ENCODE measurements at places on chromosomes 5 and 9.

DNA sequence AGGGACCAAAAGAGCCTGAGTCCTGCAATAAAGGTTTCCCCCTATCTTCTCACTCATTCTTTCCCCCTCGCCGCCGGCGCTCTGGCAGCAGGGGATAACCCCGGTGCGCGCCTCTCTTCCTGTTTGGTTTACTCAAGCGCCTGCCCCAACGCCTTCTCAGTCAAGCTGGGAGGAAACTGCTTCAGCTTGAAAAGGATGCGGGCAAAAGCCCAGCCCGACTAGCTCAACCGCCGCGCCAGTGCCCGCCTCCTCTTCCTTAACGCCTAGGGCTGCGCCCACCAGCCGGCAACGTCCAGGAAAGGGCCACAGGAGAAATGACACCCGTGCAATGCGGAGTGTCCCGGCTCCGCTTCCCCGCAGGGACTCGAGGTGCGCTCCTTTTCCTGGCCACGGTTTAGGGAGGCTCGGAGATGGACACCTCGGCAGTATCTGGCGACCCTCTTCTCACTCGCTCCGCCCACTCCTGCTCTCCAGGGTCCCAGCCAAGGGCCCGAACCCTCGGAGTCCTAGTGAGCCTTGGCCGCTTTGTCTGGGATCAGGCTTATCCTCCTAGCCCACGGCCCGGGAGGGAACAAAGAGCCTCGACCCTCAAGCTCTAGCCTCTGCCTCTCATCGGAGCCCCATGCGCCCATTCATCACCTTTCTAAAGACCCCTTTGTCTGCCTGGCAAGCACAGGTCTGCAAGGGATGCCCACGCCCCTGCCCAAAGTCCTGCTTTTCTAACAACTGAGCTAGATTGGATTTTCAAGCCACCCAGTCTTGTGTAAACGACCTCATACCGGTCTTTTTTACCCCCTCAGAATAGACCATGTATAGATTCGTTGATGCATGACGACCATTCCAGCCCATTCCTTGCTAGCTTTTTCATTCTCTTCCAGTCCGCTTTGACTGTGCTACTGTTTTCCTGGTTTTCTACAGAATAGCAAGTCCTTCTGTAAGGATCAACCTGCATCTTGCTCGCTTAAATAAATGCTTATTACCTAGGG lies 2.0 kb downstream of the ST8SIA4 start:
- peak; percentile 66 for DNase-seq

DNA sequence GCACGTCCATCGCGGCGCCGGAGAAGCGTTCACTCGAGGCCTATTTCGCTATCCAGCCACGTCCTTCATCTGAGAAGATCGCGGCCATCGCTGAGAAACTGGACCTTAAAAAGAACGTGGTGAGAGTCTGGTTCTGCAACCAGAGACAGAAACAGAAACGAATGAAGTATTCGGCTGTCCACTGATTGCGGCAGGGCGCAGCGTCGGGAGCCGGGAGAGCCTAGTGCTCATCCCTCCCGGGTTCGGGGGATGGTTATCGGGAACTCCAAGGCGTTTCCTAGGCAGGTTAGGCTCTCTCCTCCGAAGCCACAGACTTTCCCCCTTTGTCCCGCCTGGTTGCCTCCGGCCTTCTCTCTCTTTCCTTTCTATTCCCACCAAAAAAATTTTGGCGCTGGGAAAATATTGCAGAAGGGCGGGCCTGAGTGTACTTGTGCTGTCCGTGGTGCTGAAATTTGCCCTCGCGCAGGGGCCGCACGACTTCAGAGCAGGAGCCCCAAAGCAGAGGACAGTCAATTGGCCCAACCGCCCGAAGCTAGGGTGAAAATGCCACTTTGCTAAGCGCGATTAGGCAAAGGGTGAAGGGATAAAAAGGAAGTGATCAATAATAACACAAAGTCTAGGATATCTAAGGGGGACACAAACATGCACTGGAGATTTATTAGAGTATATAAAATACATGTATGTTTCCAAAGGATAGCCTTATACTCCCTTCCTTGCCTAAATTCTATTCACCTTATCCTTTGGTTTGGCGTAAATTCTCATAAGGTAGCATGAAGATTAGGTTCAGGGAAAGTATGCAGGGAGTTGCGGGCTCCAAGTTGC lies 1.8 kb downstream of the POU4F3 start:
- peak; percentile 62 for DNase-seq

DNA sequence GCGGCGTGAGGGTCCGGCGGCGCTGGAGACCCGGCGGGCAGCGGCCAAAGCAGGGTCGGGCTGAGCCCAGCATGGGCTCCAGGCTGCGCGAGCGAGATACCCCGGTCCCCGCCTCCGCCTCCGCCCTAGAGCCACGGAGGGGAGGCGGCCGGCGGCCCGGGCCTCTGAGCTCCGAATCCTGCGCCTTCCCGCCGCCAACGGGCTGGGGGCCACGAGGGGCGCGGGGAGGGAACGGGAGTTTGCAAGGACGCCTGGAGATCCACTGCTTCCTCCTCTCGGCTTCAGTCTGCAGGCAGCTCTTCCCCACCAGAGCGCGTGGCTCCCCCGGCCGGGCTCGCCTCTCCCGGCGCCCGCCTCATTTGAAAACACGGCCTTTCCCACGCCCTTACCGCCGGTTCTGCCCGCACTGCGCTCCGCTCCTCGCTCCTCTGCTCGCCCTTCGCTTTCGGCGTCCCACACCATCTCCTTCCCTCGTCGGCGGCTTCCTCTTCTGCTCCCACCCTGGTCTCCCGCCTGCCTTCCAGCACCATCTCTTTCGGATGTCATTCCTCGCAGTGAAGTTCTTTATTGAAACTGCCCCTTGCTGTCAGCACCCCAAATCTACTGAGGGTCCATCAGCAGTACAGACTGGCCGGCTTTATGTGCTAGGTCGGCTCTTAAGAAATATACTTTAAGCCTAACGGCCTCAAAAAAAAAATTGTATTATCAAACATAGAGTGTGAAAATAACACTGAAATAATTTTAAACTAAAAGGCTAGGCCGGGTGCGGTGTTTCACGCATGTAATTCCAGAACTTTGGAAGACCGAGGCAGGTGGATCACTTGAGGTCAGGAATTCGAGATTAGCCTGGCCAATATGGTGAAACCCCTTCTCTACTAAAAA lies 105.0 kb upstream of the FAM120A start:
- DNase-seq, result no peak

GRCh38 chr9:69997524-69997923 lies 46.1 kb upstream of the MAMDC2 start:
- no peak for DNase-seq

GRCh38 chr9:68522131-68522530 lies 18.6 kb downstream of the TMEM252 start:
- DNase-seq, result peak; percentile 13

DNA sequence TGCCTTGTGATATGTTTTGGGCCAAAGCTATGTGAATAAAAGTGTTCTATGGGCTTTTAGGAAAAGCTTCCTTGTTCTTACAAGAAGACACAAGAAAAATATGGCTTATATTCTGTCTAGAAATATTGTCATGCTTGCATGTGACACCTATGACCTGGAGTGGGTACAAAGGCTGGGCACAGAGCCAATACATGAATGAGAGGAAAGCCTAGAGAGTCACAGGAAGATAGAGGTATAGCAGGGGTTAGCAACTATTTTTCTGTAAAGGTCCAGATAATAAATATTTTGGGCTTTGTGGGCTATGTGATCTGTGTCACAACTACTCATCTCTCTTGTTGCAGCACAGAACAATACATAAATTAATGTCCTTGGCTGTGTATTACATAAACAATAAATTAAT lies 196.6 kb upstream of the CD180 start:
- DNase-seq, result no peak

DNA sequence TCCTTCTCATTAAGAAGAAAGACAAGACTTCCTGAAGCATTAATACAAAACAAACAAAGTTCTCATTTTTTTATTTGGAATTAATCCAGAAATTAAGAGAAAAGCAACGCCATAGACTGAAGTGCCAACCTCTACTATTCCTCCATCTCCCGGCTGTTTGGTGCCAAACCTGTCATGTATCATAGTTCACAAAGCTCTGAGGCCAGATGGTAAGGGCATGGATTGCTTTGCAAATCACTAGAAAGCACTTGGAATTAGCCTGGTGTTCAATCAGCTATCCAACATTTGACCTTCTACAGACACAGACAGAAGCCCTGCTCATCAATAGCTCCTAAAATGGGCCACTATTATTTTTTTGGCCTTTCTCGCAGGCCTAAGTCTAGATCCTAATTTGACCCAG lies 33.8 kb downstream of the HTR1A start:
- DNase-seq, result no peak

GRCh38 chr9:11192993-11193392 lies 580.2 kb upstream of the PTPRD start:
- DNase-seq, result no peak

GRCh38 chr9:86369810-86370209 lies 15.6 kb upstream of the TUT7 start:
- DNase-seq, result no peak

- DNase-seq, result no peak
These were observed 76.0 kb downstream of the ARL15 start for GRCh38 chr5:54234304-54234933.

- no peak for DNase-seq
These were observed 36.8 kb downstream of the ERGIC1 start for GRCh38 chr5:172870715-172871461.

DNA sequence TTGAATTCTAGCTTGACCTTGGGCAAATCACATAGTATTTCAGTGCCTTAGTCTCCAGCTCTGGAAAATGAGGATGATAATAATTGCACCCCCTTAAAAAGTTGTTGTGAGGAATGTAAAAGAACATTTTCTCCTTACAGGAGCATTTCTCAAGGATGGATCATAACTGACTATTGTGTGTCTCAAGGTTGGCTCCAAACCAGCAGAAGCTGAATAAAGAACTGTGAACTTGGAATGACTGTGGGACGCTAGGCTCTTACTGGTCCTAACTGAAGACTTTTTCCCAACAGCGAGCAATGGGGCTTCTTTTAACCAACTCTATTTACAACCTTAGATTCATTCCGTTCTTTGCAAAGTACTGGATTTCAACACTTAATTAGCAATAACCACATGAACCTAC lies 26.2 kb upstream of the GLRX start:
- no peak for DNase-seq

DNA sequence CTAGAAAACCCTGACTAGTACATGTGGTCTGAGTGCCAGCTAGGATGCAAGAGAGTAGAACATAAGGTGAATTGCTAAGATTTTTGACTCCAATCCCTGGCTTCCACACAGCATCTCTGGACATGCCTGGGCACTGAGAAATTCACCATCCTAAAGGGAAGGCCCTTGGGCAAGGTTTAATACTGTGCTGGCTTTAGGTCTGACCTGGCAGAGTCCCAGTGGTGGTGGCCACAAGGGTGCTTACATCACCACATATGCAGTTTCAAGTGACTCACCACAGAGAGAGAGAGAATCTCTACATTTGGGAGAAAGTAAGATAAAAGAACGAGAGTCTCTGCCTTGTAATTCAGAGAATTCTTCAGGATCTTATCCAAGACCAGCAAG lies 661.6 kb upstream of the C9orf72 start:
- DNase-seq, result no peak

- DNase-seq, result peak; percentile 44
These were observed 586 bp downstream of the HMGXB3 start for GRCh38 chr5:150000990-150001659.

- DNase-seq, result no peak
These were observed 113.7 kb upstream of the EPB41L4A start for GRCh38 chr5:112532654-112533360.

- no peak for DNase-seq
These were observed 43.4 kb upstream of the IL17B start for GRCh38 chr5:149422366-149423048.

GRCh38 chr5:72205431-72206009 lies 98.2 kb downstream of the MAP1B start:
- no peak for DNase-seq

- no peak for DNase-seq
These were observed 249.7 kb upstream of the DAB2 start for GRCh38 chr5:39674209-39675082.

DNA sequence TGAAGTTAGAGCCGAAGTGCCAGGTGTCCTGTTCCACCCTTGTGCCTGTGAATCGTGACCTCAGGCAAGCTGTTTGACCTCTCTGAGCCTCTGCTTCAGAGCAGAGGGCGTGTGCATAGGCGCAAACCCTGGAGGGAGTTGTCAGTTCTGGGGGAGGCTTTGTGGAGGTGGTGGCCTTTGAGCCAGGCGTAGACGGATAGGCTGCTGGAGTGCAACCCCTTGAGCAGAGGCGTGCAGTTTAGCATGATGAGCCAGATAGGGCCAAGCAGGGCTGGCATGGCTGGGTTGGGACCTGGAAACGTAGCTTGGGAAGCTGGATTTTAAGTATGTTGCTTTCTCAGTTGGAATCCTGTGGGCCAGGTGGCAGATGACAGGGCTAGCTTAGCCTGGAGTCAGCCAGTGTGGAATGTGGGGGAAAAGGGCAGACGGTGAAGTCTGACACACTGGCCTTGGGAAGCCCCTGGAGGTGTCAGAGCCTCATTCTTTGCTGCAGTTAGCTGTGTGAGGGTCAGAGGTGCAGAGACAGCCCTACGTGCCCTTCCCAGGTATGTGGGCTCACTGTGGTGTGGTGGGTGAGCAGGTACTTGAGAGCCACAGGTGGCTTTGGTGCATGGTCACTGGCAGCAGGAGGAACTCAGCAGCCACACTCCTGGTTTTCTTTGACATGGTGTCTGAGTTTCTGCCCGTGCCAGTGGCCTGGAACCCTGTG lies 93.4 kb downstream of the DAB2IP start:
- DNase-seq, result no peak

DNA sequence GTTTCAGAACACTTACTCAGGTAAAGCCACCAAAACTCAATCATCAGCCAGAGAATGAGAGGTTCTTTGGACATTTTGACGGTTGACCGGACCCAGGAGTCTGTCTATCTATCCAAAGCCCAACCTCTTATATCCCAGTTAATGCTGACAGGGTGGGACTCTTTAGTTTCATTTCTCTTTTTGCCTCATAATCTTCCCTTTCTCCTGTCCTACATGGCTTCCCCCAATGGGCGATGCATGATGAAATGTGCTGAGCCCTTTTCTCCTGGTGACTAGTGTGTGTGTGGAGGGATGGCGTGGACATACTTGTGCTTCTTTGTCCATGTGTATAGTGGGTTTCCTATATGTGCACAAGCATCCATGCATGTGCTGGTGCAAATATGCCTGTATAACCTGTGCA lies at the start of gene TIMD4:
Gene TIMD4 (minus strand): TSS at position 102 of the 400 bp plus-strand sequence. CDS start 28 bp downstream, at position 74.
- peak; percentile 6 for DNase-seq

DNA sequence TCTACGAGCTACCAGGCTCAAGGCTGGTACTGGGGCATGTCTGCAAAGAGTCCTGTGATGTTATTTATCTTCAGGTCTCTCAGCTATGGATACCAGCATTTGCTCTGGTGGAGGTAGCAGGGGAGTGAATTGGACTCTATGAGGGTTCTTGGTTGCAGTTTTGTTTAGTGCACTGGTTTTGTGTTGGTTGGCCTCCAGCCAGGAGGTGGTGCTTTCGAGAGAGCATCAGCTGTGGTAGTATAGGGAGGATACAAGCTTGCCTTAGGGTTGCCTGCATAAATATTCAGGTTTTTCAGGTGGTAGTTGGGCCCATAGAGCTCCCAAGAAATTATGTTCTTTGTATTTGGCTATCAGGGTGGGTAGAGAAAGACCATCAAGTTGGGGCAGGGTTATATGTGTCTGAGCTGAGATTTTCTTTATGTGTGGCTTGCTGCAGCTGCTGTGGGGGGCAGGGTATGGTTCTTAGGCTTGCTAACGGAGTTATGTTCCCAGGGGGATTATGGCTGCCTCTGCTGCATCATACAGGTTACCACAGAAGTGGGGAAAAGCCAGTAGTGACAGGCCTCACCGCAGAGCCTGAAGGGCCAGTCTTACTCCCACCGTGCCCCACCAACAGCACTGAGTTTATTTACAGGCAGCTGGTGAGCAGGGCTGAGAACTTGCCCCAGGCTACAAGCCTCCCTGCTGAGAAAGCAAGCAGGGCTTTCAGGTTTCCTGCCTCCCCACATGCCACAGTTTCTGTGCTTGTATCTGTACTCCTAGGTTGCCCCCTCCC lies 9.7 kb upstream of the RIOK2 start:
- no peak for DNase-seq

All from body of pancreas (tissue), 4 donors.